ENCODE measurements at places on chromosomes 11 and 22.
A peak's percentile ranks its signal among the peaks of the same experiment; 100 is the strongest.

DNA sequence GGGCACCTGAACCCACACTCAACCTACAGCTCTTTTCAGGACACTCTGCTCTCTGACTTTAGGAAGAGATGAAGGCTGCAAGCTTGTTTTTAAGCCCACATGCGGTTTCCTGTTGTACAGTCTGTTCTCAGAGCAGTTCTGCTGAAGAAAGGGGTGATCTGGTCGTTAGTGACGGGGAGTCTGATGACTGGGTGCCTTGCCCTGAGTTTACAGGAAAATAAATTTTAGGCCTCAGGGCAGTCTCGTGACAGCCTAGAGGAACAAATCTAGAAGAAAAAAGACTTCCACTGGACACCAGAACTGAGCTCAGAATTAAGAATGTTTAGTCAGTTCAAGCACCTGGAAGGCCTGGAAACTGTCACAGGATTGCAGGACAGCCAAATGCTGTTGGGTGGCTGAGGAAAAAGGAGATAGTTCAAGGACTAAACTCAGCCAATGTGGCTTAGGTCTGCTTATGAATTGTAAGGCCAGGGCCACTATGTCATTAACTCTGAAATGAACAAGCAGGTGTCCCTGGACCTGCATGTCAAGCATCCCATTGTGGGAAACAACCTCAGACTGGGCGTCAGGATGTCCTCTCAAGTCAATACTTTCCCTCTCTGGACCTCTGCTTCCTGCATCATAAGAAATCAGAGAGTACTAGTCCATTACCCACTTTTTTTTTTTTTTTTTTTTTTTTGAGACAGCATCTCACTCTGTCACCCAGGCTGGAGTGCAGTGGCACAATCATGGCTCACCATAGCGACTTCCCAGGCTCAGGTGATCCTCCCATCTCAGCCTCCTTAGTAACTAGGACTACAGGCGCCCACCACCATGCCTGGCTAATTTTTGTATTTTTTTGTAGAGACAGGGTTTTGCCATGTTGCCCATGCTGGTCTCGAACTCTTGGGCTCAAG, 5.7 kb downstream of the PIK3IP1 start:
- DNase-seq: peak; percentile 39

DNA sequence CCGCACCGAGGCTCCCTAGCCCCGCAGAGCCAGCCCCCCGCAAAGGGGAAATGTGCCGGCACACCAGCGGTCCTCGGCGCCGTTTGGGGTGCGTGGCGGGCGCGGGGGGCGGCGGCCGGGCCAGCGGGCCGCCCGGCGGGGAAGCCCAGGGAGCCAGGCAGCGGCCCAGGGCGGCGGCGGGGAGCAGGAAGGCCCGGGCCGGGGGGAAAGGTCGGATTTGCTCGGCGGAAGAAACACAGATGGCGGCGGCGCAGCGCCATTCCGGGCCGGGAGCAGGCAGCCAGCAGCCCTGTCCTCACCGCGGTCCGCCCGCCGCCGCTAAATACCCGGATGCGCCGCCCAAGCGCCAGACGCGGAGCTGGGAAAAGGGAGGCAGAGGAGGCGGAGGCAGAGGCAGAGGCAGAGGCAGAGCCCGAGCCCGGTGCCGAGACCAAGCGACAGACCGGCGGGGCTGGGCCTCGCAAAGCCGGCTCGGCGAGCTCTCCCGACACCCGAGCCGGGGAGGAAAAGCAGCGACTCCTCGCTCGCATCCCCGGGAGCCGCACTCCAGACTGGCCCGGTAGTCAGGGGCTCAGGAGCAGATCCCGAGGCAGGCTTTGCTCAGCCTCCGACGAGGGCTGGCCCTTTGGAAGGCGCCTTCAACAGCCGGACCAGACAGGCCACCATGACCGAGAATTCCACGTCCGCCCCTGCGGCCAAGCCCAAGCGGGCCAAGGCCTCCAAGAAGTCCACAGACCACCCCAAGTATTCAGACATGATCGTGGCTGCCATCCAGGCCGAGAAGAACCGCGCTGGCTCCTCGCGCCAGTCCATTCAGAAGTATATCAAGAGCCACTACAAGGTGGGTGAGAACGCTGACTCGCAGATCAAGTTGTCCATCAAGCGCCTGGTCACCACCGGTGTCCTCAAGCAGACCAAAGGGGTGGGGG, 2.6 kb upstream of the GCAT start:
- peak; percentile 52 for DNase-seq

GRCh38 chr11:86490582-86490981, 115.9 kb downstream of the CCDC81 start:
- no peak for DNase-seq

- DNase-seq: no peak
Observed at GRCh38 chr22:44710474-44711240, 8.7 kb downstream of the PRR5 start.

DNA sequence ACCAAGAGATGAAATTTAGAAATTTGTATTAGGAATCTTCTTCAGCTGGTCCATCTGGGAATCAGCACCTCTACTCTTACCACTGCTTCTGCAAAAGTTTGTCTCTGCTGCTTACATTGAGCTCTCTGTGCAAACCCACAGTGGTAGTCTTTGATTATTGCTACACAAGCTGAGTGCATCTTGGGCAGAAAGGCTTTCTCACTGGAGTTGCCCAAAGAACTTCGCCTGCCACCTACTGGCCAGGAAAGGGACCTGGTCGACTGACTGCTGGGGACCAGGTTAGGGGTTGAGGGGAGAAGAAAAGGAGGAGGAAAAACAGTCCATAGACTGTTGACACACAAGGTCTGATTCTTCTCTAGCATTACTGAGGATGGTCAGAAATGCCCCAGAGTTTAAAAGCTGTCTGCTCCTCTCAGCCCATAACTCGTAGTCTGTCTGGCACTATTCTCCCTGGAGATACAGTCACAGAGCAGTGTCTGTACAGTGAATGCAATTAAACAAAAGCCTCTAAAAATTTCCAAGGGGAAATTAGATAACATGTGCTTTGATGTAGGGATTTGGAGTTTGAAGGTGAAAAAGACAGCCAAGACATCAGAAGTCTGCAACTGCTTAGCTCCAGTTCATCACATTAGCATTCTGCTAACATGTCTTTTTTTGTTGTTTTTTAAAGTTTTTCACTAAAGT, 215.0 kb upstream of the CTSC start:
- no peak for DNase-seq

GRCh38 chr11:31141789-31142188, 227.8 kb downstream of the DCDC1 start:
- DNase-seq: no peak

GRCh38 chr11:125154378-125155099, 10.0 kb upstream of the PKNOX2 start:
- no peak for DNase-seq

GRCh38 chr11:2180789-2181370, 9.3 kb upstream of the TH start:
- no peak for DNase-seq

- DNase-seq: no peak
Observed at GRCh38 chr11:116387641-116388040, 385.1 kb downstream of the BUD13 start.

- DNase-seq: no peak
Observed at GRCh38 chr11:130781931-130782330, 134.3 kb downstream of the SNX19 start.

DNA sequence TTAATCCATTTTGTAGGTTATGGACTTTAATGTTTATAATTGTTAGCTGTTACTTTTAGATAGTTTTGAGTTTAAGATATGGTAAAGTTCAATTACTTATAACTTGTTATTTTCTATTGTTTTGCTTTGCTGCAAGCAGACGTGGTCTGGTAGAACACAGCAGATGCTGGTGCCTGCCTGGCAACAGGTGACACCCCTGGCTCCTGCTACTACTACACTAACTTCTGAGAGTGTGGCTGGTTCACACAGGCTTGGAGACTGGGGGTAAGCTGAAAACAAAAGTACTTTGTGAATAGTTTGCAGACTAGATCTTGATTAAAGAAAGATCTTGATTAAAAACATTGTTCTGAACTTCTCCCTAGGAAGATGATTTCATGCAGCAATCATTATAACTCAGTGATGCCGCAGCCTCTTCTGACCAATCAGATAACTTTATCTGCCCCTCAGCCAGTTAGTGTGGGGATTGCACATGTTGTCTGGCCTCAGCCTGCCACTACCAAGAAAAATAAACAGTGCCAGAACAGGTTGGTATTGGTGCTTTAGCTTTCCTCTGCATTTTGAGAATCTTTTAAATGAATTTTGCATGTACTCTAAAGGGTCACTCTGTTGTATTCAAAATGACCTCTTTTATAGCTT, 90.4 kb downstream of the HIPK3 start:
- no peak for DNase-seq

GRCh38 chr11:118785362-118785761, 5.6 kb downstream of the DDX6 start:
- no peak for DNase-seq

DNA sequence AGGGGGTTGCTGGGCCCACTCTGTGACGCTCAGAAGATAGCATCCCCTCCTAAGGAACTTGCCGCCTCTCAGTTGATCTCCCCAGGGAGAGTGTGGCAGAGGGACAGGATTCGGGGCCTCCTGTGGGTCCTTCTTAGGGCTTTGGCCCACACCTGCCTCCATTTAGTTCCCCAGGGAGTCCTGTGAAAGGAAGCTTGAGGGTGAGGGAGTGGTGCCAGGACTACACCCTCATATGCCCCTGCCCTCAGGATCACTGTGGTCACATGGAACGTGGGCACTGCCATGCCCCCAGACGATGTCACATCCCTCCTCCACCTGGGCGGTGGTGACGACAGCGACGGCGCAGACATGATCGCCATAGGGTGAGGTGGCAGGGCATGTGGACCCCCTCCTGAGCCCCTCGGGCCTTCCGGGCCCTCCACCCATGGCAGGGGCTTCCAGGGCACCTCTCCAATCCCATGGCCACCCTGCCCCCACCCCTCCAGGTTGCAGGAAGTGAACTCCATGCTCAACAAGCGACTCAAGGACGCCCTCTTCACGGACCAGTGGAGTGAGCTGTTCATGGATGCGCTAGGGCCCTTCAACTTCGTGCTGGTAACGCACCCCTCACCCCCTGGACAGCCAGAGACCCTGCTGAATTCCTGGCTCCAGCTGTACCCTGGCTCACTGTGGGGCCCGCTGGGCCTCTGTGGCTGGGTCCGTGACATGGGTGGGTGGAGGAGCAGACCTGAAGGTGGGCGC, 3.5 kb downstream of the INPP5J start:
- DNase-seq: no peak

All from activated naive CD4-positive, alpha-beta T cell (primary cell).